Activated CD4-positive, alpha-beta memory T cell treated with anti-CD3 and anti-CD28 coated beads, Interleukin-2, amount 10 ng/mL, durations not matched to agents 7 days and 5 days (primary cell): ENCODE measurements at places on chromosomes 16 and 17. TPM values are rescaled to one million over a fixed set of nuclear protein-coding genes. Genes with fewer than 3 reads are reported as not detected.

The COL1A1 gene
- total RNA-seq = 0.55 TPM

The ADAD2 gene
- total RNA-seq = not detected

The ICAM2 gene
- 122 TPM for total RNA-seq

The TCAP gene
- total RNA-seq = 1.5 TPM

The MYL4 gene
- not detected for total RNA-seq

The DNASE1L2 gene
- total RNA-seq = 2.0 TPM

The GRAPL gene
- total RNA-seq = 10.1 TPM

The TUBB3 gene
- 4.0 TPM for total RNA-seq

The GPR142 gene
- total RNA-seq = 0.15 TPM

The TSNAXIP1 gene
- total RNA-seq = 0.25 TPM

The RANBP10 gene
- total RNA-seq = 24.3 TPM

The MT1H gene
- not detected for total RNA-seq

The CLEC3A gene
- total RNA-seq = not detected

The BBS2 gene
- 18.4 TPM for total RNA-seq

The RAMP2 gene
- total RNA-seq = not detected

The PRDM7 gene
- not detected for total RNA-seq

The GAA gene
- total RNA-seq = 18.7 TPM

The KRT16 gene
- total RNA-seq = not detected

The C17orf100 gene
- 1.1 TPM for total RNA-seq
